Fibroblast of skin of abdomen (primary cell): ENCODE measurements at places on chromosomes 3 and 15.
A peak's percentile ranks its signal among the peaks of the same experiment; 100 is the strongest.

DNA sequence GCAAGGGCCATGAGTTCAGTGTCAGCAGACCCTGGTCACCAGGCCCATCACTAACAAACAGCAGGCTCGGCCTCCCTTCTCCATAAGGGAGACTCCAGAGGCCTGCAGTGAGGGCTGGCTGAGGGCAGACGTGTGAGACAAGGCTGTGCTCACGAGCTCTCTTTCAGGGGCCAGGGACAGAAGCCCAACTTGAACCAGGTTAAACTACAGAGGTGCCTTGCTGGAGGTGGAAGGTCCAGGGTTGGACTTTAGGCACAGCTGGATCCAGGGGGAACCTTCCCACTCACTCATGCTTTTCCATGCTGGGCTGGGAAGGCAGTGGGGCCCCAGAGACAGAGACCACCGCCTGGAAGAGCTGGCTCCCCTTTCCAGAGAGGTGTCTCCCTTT is 19.0 kb downstream of the CFAP100 start:
- DNase-seq = no peak

DNA sequence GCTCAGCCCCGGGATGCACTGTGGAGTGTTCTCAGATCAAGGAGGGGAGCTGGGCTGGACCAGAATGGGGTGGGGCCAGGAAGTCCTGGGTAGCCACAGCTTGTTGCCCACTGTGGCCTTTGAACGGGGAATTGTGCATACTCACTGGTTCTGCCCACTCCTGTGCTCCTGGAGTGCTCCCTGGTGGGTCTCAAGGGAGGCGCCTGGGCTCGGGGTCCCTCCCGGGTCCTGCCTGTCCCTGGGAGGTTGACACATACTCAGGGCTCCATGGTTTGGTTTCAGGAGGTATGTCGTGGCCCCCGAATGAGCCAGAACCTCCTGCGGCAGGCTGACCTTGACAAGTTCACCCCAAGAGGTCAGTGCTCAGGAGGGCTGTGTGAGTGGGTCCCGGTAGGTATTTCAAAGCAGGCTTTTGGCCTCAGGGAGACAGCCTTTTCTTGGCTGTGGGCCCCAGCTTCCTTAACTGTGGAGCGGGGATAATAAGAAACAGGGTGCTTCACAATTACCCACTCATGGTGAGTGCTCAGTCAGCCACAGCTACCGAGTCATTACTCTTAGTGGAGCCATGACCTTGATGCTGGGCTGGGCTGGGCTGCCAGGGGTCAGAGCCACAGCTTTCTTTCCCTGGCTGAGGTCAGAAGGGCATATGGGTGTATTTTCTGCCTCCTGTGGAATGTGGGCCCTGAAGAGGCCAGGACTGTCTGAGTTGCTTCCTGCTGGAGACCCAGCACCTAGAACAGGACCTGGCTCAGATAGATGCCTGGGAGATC is 7.6 kb downstream of the DNAH1 start:
- no peak for DNase-seq

DNA sequence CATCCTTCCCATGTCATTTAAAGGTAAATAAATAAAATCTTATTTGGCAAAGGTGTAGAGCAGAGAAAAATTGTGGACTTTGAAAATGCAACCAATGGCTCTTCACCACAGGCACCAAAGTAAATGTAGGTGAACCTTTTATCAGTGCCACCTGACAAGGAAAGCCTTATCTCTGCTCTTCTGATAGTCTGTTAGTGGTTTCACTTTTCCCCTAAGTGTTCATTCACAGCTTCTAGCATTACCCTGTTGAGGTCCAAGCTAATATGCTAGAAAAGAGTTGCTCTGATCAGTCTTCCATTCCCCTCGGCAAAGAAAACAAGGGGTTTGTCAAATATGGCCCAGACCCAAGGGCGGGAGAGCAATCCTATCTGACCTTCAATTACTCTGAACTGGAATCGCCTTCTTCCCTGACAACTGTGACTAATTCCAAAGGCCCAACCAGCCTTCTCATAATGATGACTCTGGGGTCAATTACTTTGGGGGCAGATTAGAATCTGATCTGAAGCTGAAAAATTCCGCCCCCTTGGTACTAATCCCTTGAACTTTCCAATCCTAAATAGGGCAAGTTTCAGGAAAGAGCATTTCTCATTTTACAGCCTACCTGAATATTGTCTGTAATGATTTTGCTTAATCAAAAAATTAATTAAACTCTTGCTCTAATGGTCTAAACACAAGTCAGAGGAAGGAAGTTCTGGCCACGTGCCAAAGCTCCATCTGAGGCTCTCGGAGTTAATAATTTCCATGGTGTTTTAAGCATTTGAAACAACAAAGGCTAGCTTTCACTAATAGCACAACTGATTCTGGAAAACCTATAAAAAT is 52.4 kb downstream of the SETMAR start:
- DNase-seq = no peak

- no peak for DNase-seq
Observed at GRCh38 chr3:33557829-33558228, 117.6 kb upstream of the UBP1 start.

DNA sequence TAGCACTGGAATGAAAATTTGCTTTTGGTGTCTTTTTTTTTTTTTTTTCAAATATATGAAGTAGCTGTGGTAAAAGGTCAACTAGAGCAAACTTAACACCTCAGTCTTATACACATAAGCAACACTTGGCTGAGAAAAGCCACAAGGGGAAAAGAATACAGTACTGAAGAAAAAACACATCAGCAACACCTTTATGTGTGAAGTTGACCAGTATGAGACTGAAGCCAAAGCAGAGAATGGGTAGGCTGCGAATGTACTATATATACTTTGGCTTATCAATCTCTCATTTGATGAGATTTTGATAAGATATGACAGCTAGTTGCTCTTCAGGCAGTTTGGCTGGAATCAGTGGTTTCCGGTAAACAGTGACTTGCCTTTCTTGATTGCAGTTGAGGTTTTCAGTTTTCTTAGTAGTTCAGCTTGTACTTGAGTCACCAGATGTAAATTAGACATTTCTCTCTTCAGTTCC is 22.0 kb upstream of the ZCWPW2 start:
- DNase-seq = peak; percentile 4
